ENCODE measurements at places on chromosomes 6 and 20. TPM values are rescaled to one million over a fixed set of nuclear protein-coding genes. Genes with fewer than 3 reads are reported as not detected.

Gene GJA10
- not detected for total RNA-seq

Gene SMLR1
- not detected for total RNA-seq

DNA sequence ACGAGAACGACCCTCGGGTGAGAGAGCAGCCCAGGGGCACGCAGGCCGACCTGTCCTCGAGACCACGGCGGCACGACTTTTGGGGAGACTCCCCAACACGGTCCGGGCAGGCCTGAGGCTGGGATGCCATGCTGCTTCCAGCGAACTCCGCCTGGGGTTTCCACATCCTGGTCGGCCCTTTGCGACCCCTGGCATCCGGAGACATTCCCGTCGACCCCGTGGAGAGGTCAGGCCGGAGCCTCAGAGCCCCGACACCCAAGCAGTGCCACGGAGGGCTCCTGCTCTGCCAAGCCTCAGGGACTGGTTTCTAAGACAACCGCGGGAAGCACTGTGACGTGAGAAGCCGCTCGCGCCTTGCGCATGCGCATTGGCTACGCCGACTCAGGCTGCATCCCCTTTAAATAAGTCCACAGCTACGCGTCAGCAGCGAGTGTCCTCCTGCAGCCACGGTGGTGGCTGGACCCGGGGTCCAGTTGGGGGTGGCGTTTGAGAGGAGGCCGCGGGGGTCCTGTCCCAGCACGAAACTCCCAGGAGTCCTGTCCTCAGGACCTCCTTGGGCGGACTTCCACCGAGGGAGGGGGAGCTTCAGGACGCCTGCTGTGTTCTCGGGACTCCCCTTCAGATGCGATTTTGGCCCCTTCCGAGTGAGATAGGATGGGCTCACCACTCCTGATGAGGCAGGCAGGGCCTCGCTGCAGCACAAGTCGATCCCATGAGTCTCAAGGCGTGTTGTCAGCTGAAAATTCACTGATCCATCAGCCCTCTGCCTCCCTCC is 1089.3 kb upstream of the DEFB115 start:
- H3K27ac ChIP-seq, result no peak overlapping the region
- H3K36me3 ChIP-seq, result no peaks in the 10 kb centered on the region
- H3K4me1 ChIP-seq, result no peaks in the 10 kb centered on the region
- no peaks in the 10 kb centered on the region for H3K27me3 ChIP-seq
- no peak for DNase-seq

GRCh38 chr20:7285918-7286556 is 518.6 kb downstream of the BMP2 start:
- H3K4me1 ChIP-seq, result peaks cover 5% of the 10 kb centered on the region
- H3K27me3 ChIP-seq, result peaks cover 35% of the 10 kb centered on the region
- H3K4me3 ChIP-seq, result no peak overlapping the region

Gene HRH3
- not detected for total RNA-seq

GRCh38 chr6:142750998-142751397 is 194.0 kb downstream of the HIVEP2 start:
- peaks cover under 1% of the 10 kb centered on the region for H3K4me1 ChIP-seq
- H3K27me3 ChIP-seq, result no peaks in the 10 kb centered on the region
- peaks cover 27% of the 10 kb centered on the region for H3K36me3 ChIP-seq
- H3K4me3 ChIP-seq, result no peak overlapping the region
- H3K27ac ChIP-seq, result no peak overlapping the region
- DNase-seq, result no peak

DNA sequence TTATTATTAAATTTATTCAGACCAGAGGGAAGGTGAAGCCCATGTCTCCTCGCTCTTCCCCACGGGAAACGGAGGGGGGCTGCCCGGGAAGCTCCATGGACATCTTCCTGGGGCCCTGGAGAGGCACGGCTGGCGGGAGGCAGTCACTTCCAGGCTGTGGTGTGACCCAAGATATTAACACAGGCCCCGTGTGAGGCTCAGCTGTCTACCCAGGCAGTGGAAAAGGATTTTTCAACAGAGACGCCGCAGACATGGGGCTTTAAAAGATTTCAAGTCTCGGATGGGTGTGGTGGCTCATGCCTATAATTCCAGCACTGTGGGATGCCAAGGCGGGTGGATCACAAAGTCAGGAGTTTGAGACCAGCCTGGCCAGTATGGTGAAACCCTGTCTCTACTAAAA is 117.9 kb downstream of the ERMARD start:
- H3K4me1 ChIP-seq, result peaks cover 3% of the 10 kb centered on the region
- no peaks in the 10 kb centered on the region for H3K27me3 ChIP-seq
- no peaks in the 10 kb centered on the region for H3K36me3 ChIP-seq
- no peak for DNase-seq

- no peak for DNase-seq
- peaks cover 56% of the 10 kb centered on the region for H3K27me3 ChIP-seq
- H3K4me3 ChIP-seq, result no peak overlapping the region
- H3K36me3 ChIP-seq, result no peaks in the 10 kb centered on the region
- H3K27ac ChIP-seq, result no peak overlapping the region
Observed at GRCh38 chr20:39142407-39143096, 180.4 kb downstream of the DHX35 start.

Gene EYA2
- 0.63 TPM for total RNA-seq

Gene GFOD1
- 51.6 TPM for total RNA-seq

Gene RUNX2
- 0.38 TPM for total RNA-seq

Gene REM1
- 1.5 TPM for total RNA-seq

Gene TREML2
- total RNA-seq, result not detected

DNA sequence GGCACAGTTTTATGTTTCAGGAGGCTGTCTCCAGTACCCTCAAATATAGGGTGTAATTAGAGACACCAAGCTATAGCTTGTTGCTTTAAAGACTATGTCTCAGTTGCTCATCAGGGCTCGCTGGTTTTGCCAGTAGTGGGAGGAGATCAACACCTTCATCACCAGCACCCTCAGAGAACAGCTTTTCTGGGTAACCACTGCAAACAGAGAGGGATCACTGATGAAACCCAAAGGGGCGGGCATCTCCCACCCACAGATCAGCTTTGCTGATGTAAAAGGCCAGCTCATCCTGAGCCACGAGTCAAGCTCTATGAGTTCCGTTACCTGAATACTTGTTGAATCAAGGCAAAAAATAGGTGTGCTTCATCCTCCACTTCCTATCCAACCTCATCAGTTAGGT is 187.7 kb downstream of the AIG1 start:
- H3K36me3 ChIP-seq, result peaks cover 4% of the 10 kb centered on the region
- no peaks in the 10 kb centered on the region for H3K27me3 ChIP-seq
- DNase-seq, result no peak
- H3K27ac ChIP-seq, result no peak overlapping the region
- H3K4me1 ChIP-seq, result peaks cover 9% of the 10 kb centered on the region

DNA sequence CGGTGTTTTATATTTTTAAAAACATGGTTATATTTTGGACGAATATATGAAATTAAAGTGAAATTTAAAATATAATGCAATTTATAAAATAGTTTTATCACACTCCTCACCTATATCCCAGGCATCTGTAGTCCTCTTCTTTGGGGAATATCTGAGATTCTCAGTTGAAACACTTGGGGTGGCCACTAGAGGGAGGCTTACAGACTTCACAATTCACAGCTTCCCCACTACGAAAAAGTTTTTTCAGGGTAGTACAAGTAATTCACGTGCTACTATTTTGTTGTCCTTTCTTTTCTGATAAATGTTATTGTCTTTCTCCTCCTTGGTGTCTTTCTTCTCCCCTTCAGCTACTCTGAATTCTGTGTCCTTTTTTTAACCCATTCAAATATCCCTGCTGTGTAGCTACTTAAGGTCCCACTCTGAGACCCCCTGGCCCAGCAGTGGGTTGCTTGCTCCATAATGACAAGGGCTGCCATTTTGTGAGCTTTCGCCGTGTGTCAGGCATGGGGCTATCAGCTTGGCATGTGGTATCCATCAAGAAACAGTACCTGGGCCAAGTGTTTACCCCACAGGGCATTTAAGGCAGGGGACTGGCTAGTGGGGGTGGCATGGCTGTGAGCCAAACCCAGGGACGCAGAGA is 43.6 kb upstream of the PHACTR3 start:
- H3K36me3 ChIP-seq, result no peaks in the 10 kb centered on the region
- peaks cover 33% of the 10 kb centered on the region for H3K27me3 ChIP-seq
- no peak overlapping the region for H3K27ac ChIP-seq
- no peak for DNase-seq
- H3K4me1 ChIP-seq, result no peaks in the 10 kb centered on the region
- no peak overlapping the region for H3K4me3 ChIP-seq

GRCh38 chr20:868279-868678 is 34.8 kb downstream of the FAM110A start:
- H3K4me1 ChIP-seq, result no peaks in the 10 kb centered on the region
- H3K4me3 ChIP-seq, result no peak overlapping the region
- no peak for DNase-seq
- H3K27ac ChIP-seq, result no peak overlapping the region

GRCh38 chr6:75201901-75202672 is 3.8 kb downstream of the COL12A1 start:
- peaks cover 93% of the 10 kb centered on the region for H3K27me3 ChIP-seq
- no peaks in the 10 kb centered on the region for H3K36me3 ChIP-seq
- peak overlapping the region; percentile 51 for H3K4me3 ChIP-seq
- DNase-seq, result peak; percentile 40
- peaks cover 49% of the 10 kb centered on the region for H3K4me1 ChIP-seq
- H3K27ac ChIP-seq, result peak overlapping the region; percentile 55

- H3K36me3 ChIP-seq, result no peaks in the 10 kb centered on the region
- H3K4me3 ChIP-seq, result no peak overlapping the region
- peaks cover 22% of the 10 kb centered on the region for H3K4me1 ChIP-seq
- H3K27ac ChIP-seq, result peak overlapping the region; percentile 65
- no peaks in the 10 kb centered on the region for H3K27me3 ChIP-seq
- DNase-seq, result no peak
Observed at GRCh38 chr6:45543298-45544235, 165.8 kb upstream of the SUPT3H start.

DNA sequence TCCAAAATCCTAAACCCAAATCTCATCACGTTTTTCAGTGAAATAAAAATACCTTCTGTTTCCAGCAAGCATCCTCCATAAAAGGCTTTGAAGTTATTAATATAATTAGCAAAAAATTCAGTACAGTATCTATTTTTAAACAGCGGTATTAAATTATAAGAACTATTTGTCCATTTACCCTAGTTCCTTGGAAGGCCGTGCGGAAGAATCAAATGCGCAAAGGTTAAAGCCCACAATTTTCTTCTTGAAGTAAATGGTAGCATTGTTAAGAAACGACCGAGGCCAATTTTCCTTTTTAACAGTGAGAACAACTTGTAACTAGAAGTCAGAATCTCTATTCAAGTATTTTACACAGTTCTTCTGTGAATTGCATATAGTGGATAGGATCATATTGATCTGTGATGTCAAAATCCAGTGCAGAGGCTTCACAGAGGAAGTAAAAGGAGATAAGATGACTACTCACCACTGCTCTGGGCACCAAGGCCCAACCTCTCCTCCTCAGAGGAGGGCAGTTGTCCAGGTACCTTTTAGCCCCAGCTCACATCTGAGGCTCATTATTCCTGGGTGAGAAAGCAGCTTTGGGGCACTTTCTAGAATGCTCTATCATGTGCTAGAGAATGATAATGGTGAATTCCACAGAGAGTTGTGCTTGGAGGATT is 36.3 kb downstream of the TNFAIP3 start:
- H3K36me3 ChIP-seq, result no peaks in the 10 kb centered on the region
- DNase-seq, result no peak
- no peaks in the 10 kb centered on the region for H3K4me1 ChIP-seq

GRCh38 chr6:107572886-107573285 is 83.0 kb downstream of the SOBP start:
- no peak overlapping the region for H3K27ac ChIP-seq
- peaks cover 11% of the 10 kb centered on the region for H3K36me3 ChIP-seq
- no peaks in the 10 kb centered on the region for H3K4me1 ChIP-seq
- DNase-seq, result no peak

DNA sequence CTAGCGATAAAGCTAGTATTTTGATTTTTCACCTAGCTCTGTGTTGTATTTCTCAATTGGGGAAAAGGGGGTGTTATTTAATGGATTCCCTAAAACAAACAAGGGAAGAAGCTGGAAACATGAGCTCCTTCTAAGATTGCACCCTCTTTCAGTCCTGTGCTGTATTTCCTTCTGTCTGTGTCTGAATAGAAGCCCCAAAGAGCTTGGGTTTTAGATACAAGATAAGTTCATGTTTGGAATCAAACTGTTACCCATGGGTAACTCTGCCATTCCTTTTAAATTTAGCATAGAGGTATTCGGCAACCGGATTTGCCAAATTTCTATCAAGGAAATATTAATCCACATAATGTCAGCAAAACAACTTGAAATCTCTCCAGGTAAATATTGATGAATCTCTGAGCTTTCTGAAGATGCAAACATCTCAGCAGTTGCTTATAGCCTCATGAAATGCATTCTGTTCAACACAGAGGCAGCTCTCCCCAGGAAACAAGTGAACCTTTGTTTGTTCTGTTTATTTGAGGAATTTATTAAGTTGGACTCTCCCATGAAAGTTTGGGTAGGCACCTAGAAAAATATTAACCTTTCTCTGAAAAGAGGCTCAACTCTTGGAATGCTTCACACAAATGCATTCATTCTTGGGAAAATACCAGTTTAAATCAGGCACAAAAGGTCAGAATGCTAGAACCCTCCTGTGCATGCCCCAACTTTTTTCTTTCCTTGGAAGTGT is 9.9 kb upstream of the SCGN start:
- no peaks in the 10 kb centered on the region for H3K36me3 ChIP-seq
- no peak overlapping the region for H3K4me3 ChIP-seq
- H3K4me1 ChIP-seq, result no peaks in the 10 kb centered on the region
- H3K27me3 ChIP-seq, result peaks cover 43% of the 10 kb centered on the region

DNA sequence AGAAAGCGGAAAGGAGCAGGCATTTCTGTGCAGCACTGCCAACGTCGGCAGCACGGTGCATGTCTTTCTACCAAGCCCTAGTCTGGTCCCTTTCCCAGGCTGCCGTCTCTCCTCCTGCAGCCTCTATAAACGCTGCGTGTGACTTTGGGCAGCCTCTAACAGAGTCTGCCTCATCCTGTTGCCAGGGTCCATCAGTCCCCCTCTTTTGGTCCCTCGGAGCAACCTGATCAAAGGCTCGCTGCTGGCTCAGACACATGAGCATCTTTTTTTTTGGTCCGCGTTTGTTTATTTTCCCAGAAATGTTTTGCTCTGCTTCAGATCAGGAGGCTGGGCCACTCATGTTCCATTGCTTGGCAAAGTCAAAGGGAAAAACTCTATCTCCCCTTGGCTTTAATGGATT is 166.8 kb upstream of the CST7 start:
- peaks cover 33% of the 10 kb centered on the region for H3K27me3 ChIP-seq
- H3K4me1 ChIP-seq, result no peaks in the 10 kb centered on the region
- no peak for DNase-seq
- H3K4me3 ChIP-seq, result no peak overlapping the region
- no peaks in the 10 kb centered on the region for H3K36me3 ChIP-seq
- no peak overlapping the region for H3K27ac ChIP-seq
